ENCODE measurements at places on chromosomes 3 and 15.

DNA sequence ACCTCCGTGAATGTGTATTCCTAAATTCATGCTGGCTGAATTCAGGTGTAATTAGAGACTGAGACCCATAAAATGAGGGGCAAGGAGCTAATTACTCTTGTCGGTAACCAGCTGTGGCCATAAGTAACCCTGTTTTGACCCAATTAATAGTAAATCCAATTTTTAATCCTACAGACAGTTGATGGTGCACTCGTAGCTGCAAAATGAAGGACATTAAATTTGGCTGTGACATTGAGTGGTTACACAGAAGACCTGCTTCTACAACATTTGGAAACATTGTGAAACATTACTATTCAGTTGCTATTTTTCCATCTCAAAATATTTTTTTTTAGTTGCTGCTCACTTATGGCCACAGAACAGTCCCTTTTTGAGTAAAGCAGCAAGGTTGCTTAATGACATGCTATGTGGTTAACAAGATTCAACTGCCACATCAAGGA is 33.0 kb downstream of the MBNL1 start:
- DNase-seq, result no peak

DNA sequence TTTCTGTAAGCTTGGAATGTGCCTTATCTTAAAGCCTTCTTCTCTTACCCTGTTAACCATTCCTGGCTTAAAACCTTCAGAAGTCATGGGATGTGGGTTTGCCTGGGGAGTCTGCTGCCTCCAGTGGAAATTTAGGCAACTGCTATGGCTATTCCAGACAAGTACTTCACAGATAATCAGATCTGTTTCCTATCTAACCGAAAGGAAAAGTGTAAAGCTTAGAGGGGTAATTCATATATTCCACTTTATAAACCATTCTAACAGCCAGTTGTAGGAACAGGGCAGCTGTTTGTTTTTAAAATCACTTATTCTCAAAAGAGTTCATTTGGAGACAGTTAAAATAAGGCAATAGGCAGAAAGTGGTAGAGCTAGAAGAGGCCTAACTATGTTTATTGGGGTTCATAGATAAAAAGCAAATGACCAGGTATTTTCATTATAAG is 219.9 kb downstream of the TCF12 start:
- no peak for DNase-seq

- DNase-seq, result peak; percentile 29
These were observed 692 bp downstream of the UBE2E2 start for GRCh38 chr3:23203708-23204330.

DNA sequence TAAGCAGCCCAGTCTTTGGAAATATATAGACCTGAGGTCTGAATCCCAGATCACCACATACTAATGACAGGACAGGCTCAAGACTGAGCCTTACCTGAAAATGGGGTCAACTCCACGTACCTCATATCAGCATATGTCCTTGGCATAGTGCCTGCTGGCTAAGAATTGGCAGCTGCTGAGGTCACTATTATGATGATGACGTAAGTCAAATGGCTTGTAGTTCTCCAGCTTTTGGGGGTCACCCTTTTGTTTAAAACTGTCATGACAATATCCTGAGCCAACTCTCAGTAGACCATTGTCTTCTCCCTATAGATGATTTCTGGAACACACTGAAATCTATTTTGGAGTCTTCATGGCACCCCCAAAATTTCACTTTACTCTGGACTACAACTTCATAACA is 16.8 kb upstream of the CADPS start:
- no peak for DNase-seq

DNA sequence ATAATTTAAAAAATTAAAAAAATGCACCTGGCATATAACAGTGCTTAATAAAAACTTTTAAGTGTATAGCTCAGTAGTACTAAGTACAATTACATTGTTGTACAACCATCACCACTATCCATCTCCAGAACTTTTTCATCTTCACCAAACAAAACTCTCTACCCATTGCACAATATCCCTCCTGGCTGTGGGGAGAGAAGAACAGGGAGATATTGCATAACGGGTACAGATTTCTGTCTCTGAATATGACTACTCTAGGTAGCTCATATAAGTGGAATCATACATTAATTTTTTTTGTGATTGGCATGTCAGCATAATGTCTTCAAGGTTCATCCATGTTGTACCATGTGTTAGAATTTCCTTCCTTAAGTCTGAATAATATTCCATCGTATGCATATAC is 91.0 kb upstream of the PLAAT1 start:
- DNase-seq, result no peak

DNA sequence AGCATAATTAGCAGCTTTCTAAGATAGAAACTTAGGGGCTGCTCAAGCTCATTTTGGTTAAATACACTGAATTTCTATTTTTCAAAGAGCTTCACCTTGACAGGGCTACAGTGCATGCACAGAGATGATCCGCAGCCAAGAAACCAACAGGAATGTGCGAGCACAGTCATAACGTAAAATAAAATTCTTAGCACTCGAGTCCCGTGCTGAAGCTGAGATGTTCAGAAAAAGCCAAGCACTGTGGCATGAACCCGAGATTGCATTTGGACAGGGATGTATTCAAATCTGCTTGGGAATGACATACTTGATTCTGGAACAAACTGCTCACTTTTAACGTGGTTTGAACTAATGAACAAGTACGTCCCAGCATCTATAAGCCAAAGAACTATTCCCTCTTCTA is 340.3 kb downstream of the FOXP1 start:
- no peak for DNase-seq

DNA sequence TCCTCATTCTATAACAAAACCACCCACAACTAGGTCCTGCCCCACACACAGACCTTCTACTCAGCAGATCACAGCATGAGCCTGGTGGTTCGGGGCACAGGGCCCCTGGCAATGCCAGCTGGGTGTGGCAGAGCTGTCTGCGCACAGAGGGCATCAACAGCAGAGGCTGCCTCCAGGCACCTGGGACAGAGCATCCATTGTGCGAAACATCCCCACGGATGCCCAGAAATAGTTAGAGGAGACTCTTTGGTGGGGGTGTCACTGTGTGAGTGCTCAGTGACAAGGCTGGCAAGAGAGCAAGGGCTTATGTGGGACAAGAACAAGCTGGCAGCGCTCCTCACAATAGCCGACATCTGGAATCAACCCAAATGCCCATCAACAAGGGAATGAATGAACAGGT is 487.4 kb upstream of the PROK2 start:
- DNase-seq, result no peak

DNA sequence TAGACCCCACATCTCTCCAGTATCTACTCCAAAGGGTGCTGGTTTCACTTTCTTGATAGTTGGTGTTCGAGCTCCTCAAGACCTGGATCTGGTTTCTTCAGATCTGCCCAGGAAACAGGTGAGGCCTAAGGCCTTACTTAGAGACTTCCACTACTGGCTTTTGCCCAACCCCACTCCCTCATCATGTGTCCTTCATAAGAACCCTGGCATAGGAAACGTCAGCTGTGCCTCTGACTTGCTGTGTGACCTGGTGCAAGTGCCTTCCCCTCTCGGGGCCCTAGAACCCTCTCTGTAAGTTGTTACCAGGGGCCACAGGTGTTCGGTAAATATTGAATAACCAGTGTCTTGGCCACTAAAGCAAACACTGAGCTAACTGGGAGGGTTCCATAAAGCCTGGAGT is 3.9 kb downstream of the OXTR start:
- no peak for DNase-seq

GRCh38 chr3:76096836-76097588 is 311.7 kb upstream of the ZNF717 start:
- no peak for DNase-seq

- DNase-seq, result no peak
These were observed 83.8 kb downstream of the LINGO1 start for GRCh38 chr15:77548589-77549557.

GRCh38 chr3:66195347-66195783 is 25.4 kb upstream of the SLC25A26 start:
- DNase-seq, result peak; percentile 35

- no peak for DNase-seq
These were observed 16.3 kb downstream of the BMF start for GRCh38 chr15:40092256-40092978.

DNA sequence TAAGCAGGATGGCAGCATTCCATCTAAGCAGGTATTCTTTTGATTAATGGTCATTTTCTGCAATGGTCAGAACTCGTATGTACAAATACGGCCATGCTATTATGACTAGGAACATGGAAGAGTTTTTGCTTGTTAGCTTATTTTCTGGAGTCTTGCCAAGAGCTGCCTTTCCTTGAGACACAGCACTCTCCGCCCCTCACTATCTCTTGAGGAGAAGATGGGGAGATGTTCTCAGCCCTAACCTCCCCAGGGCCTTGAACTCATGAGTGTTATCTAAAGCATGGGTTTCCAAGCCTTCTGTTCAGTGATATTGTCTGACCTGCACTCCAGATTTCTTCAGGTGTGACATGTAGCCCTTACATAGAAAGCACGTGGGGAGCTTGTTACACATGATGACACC is 65.9 kb upstream of the ACTC1 start:
- no peak for DNase-seq

Data from foreskin keratinocyte (primary cell).